ENCODE measurements at places on chromosomes 2 and 18. TPM values are rescaled to one million over a fixed set of nuclear protein-coding genes. Genes with fewer than 3 reads are reported as not detected.

The HOXD4 gene
- total RNA-seq = not detected

GRCh38 chr18:784470-785172 lies 27.4 kb downstream of the YES1 start:
- no peak for DNase-seq

The OR6B2 gene
- total RNA-seq = not detected

The GNLY gene
- not detected for total RNA-seq

The NR4A2 gene
- total RNA-seq = 0.37 TPM

The IL36RN gene
- total RNA-seq = not detected

The CCDC88A gene
- total RNA-seq = 55.6 TPM

- peak; percentile 65 for DNase-seq
Observed at GRCh38 chr2:170820757-170821530, 4.3 kb downstream of the GAD1 start.

DNA sequence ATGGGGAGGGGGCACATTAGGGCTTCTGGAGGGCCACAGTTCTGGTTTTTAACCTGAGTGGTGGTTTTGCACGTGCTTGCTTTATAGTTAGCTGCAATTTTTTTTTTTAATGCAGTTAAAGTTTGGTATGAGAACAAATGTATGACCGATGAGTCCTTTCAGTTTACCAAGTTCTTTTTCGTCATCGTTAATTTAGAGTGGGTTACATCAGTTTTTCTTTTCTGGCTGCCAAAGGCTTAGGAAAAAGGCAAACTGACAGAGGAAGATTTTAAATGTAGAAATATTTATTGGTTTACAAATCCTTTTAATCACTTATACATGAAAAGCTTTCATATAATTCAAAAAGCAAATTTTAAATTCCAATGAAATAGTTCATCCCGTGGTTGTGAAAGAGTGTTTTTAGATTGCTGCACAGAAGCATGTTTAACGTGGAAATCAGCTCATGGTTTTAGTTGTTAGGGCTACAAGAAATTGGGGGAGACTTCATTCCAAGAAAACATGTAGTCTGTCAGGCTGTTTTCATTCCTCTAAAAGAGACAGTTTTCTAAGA lies 82.9 kb downstream of the MSH2 start:
- no peak for DNase-seq

DNA sequence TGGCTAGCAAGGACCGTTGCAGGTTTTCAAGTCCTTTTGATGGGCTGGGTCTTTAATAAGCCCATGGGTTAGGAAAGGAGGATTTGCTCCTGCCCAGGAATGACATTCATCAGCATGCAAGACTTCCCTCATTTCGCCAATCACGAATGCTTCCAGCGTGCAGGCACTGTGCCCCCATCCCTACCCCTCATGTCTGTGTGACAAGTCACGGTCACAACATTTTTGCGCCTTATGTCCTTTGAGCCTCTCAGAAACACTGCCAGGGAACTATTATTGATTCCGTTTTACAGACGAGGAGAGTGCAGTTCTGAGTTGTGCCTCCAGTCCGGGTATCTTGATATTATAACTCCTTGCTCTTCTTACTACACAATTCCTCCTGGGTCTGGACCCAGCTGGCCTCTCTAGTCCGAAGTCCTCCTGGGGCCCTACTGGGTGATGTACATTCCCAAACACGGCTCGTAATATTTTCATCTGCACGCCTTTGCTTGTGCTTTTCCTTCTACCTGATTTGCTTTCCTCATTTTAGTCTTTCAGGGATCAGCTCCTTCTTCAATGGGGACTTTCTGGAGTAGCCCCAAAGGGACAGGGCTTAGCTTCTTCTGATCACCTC lies 101.8 kb upstream of the MYCN start:
- DNase-seq = no peak

DNA sequence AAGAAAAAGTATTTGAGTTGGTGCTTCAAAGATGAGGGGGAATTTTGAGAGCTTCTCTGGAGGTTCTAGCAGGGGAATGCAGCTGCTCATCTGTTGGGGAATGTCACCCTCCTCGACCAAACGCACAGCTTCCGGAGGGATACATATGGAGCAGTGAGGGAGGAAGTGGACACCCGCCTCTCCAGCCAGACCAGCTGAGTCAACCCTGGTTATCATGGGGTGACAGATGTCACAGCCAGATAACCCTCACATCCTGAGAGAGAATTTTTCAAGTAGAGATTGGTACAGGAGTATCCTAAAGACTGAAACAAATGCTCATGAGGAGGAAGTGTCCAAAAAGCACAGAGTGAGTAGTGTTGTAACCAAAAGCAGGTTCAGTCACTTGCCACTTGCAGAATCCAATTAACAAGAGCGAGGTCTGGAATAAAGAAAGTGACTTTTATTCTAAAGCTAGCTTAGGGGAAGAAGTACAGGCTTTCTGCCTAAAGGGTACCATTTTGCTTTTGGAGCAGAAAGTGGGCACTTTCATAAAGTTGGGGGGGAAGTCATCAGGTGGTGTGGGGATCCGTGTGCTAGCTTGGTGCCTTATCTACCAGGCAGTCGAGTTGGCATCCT lies 395.2 kb downstream of the RAD51AP2 start:
- DNase-seq = no peak

The MYO3B gene
- 0.35 TPM for total RNA-seq

DNA sequence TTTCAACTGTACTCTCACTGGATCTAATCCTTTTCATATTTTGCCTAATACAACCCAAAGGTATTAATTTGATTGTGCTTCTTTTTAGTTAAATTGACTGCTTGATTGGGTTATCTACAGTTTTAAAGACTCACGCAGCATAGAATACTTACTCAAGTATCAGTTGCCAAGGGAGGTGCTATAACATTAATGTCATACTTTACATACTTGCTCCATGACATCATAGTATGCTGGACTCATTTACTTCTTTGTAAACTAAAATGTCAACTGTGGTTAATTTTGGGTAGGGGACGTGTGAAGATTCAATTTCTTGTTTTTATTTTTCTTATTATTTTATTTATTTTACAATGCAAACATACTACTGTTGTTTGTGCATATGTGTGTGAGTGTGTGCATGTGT lies 716.2 kb upstream of the VRK2 start:
- no peak for DNase-seq
